ENCODE measurements at places on chromosomes 5 and 9. TPM values are rescaled to one million over a fixed set of nuclear protein-coding genes. Genes with fewer than 3 reads are reported as not detected.

DNA sequence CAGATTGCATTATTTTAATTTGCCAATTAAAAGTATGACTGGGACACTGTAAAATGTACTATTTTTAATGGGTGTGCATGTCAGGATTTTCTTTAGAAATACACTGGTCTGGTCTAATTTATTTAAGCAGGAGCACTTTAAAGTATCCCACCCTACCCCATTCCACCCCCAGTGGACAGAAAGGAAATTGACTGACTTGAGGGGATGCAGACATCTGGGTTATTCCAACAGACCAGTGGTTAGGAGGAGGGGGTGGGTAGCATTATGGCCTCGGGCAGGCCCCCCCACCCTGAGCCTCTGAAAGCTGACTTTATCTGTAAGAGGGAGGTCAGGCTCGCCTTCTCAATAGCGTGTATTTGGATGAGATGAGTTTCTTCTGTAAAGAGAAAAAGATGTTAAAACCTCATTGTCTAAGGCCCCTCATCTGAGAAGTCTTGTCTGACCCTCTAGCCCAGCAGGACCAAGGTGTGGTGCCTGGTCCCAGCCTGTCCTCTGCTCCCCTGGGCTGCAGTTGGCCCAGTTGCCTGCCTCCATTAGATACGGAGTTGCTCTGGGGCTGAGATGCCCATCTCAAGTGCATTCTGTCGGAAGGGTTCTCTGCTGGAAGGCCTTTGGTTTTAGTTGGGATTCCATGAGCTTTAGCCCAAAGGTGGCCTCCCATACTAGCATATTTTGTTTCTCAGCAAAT, 4.4 kb downstream of the HNRNPAB start:
- no peak for DNase-seq

DNA sequence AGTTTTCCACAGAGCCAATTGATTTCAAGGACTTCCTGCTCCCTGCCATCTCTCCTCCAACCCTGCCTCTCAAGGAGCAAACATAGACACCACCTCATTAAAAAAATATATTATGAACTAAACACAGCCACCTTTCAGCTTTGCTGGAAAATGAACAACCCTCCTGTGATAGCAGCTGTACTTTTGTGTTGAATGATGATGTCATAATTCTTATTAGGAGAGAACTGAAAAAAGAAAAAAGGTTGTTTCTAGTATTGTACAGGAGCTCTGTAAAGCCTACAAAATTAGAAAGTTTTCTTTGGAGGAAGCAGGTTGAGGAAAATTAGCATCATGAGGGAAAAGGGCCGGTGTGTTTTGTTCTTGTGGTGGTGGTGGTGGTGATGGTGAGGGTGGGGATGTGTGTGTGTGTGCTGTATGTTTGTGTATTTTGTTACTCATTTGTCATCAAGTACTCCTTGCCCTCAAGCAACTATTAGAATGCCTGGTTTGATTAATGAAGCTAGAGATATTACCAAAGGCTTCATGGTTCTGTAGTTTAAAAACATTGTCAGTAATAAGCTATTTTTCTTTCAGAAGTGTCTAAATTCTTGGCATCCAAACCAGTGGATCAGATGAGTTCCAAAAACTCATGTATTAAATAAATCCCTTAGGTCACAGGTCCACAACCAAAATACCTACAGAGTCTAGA, 405.9 kb downstream of the TLE4 start:
- DNase-seq: no peak

- no peak for DNase-seq
Observed at GRCh38 chr9:137484551-137485315, 25.6 kb upstream of the NSMF start.

SLC1A3 gene
- 4.9 TPM for polyA plus RNA-seq

STING1 gene
- 31.8 TPM for polyA plus RNA-seq
